Stimulated activated CD4-positive, alpha-beta T cell treated with anti-CD3 and anti-CD28 coated beads, Interleukin-12 subunit alpha, Interleukin-12 subunit beta, amount 100 ng/mL, for 24 hours (primary cell): ENCODE measurements at places on chromosomes 2 and 18.

GRCh38 chr2:222315443-222316121 is 16.8 kb upstream of the PAX3 start:
- DNase-seq, result no peak

GRCh38 chr2:217919204-217919603 is 83.6 kb downstream of the TNS1 start:
- no peak for DNase-seq

GRCh38 chr18:79884963-79885728 is 66.3 kb downstream of the SLC66A2 start:
- DNase-seq, result no peak

- peak; percentile 34 for DNase-seq
Measured at GRCh38 chr2:100416935-100417710, at the start of gene CHST10. Gene CHST10 (minus strand): TSS chr2:100417668. CDS start chr2:100406675, 10,993 bp downstream.

DNA sequence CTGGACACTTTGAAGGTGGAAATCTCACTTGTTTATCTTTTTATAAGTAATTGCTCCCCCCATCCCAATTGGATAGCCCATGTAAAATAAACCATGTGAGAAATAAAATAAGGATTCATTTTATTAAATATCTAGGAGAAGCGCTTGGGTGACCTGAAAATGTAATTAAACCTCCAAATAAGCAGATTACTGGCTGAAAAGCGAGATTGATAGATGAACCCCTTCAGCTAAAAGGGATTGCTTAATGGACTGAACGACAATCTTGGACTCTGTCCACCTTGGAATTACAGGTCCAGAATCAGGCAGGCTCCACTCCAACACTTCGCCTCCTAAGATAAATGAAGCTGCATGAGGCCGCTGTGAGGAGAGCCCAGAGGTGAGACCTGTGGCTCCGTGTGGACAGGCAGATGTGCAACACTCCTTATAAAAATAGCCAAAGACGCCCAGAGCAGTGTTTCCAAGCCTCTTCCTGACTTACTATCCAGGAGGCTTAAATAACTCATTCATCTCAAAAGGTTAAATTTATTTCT is 441.5 kb downstream of the MTX2 start:
- DNase-seq, result no peak

DNA sequence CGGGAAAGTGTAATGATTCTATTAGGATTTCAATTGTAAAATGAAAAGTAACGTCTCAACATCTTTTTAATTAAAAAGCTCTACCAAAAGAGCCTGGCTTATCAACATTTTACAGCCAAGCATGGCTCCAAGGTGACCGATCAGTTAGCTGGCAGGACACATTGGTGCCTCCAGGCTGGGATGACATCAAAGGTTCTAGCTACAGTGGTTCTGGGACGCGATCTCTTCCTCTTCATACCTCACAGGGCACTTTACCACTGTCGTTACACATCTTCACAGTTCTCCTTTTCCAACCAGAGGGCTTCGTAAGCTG is 693 bp downstream of the ORC2 start:
- no peak for DNase-seq

DNA sequence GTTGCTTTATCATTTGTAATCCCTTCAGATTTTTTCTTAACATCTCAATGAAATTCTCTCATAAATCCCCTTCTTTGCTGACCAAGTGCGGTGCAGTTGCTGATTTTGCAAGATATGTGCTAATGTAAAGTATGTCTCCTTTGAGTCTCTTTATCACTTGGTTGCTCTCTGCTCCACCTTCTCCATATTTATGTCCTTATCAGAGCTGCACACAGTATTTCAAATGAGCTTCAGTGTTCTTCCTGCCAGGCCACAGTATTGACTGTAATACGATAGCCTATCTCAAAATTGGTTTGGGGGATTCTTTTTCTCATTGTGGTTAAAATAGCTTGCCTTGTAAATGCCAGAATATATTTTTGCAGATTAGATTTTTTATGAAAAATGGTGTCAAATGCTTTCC is 32.2 kb downstream of the MAIP1 start:
- no peak for DNase-seq

- no peak for DNase-seq
Measured at GRCh38 chr2:57696016-57696415, 350.6 kb upstream of the VRK2 start.

- DNase-seq, result no peak
Measured at GRCh38 chr2:158973116-158973956, 4.9 kb downstream of the TANC1 start.

- no peak for DNase-seq
Measured at GRCh38 chr2:163856941-163857340, 121.1 kb upstream of the FIGN start.

DNA sequence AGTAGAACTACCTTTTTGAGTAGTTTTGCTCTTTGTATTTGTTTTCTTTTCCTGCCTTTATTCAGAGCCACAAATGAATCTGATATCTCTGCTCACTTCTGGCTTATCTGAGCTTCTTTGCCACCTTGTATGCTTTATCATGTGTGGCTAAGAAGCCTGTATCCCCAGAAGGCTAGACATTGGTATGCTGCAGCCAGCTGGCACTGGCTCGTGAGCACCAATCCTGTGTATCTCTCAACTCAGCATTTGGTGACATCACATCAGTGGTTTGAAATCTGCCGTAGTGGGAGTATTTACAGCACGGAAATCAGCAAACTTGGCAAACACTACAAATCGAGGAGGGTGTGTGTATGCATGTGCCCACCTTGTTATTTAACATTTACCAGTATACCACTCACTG is 183.7 kb upstream of the LHCGR start:
- DNase-seq, result no peak

GRCh38 chr2:48425402-48425801 is 104.6 kb upstream of the STON1 start:
- DNase-seq, result no peak

- DNase-seq, result no peak
Measured at GRCh38 chr2:74740741-74741431, 86.8 kb downstream of the SEMA4F start.

DNA sequence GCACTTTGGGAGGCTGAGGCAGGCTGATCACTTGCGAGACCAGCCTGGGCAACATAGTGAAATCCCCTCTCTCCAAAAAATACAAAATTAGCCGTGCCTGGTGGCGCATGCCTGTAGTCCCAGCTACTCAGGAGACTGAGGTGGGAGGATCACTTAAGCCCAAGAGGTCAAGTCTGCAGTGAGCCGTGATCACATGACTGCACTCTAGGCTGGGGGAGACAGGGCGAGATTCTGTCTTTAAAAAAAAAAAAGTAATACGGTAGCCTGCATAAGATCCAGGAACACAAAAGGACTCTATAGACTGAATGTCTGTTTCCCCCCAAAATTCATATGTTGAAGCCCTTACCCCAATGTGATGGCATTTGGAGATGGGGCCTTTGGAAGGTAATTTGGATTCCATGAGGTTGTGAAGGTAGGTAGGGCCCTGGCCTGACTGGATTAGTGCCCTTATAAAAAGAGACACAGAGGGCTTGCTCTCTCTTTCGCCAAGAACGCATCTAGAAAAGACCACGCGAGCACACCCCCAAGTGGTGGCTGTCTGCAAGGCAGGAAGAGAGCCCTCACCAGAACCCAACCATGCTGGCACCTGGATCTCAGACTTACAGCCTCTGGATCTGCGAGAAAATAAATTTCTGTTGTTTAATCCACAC is 17.0 kb downstream of the MBOAT2 start:
- DNase-seq, result no peak

GRCh38 chr18:44181951-44182747 is 498.5 kb upstream of the SETBP1 start:
- no peak for DNase-seq

DNA sequence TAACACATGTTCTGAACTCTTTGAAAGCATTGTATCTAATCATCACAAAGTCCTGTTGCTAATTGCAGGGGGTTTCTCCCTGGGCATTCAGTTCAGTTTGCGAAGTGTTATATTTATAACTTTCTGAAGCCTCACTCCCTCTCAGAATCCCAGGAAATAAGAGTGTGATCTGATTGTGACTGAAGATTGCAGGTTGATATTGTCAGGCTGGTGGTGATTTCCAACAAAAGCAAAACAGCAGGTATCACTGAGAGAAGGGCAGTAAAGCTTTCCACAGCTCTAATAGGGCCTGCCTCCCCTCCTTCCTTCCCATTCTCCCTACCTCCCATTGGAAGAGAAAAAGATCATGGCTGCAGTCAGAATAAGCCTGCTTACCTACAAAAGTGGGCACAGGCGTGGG is 466.7 kb upstream of the FSHR start:
- DNase-seq, result no peak

DNA sequence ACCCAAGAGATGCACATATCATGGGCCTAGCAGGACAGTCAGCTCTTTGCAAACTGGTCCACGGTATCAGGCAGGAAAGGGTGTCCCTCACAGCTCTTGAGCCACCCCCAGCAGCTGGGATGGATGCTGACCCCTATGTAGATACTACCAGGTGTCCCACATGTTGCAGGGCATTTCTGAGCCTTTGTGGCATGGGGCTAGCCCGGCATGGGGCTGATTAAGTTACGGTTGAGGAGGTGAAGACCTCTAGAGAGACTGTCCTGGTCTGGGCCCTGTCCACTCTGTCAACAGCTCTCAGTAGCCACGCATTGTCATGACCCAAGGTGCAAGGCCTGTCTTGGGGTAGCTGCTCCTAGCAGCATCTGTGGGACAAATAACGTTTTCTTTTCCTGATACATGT is 6.7 kb downstream of the LDLRAD4 start:
- DNase-seq, result no peak

DNA sequence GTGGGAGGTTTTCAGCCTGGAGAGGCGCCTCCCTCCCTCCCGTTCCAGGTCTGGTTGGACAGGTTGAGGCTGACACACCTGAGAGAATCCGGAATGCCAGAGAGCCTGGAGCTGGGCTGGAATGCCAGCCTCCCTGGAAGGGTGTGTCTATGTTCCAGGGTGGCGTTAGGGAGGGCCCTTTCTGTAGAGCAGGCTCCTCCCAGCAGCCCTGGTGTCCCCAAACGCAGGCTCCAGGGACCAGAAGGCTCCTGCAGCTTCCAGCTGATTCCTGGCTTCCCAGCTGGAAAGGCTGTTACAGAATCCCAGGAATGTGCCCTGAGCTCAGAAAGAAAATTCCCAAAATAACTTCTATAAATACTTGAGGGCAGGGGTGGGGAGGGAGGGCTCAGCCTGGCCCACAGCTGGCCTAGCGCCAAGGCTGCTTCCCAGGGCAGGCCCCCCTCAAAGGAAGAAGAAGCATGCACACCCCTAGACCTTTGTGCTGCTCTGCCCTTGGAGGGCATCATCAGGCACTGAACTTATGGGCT is 85.4 kb downstream of the STPG4 start:
- DNase-seq, result no peak

GRCh38 chr2:20288642-20289340 is 61.9 kb downstream of the PUM2 start:
- DNase-seq, result no peak

GRCh38 chr18:73850782-73851181 is 296.9 kb downstream of the FBXO15 start:
- DNase-seq, result no peak

DNA sequence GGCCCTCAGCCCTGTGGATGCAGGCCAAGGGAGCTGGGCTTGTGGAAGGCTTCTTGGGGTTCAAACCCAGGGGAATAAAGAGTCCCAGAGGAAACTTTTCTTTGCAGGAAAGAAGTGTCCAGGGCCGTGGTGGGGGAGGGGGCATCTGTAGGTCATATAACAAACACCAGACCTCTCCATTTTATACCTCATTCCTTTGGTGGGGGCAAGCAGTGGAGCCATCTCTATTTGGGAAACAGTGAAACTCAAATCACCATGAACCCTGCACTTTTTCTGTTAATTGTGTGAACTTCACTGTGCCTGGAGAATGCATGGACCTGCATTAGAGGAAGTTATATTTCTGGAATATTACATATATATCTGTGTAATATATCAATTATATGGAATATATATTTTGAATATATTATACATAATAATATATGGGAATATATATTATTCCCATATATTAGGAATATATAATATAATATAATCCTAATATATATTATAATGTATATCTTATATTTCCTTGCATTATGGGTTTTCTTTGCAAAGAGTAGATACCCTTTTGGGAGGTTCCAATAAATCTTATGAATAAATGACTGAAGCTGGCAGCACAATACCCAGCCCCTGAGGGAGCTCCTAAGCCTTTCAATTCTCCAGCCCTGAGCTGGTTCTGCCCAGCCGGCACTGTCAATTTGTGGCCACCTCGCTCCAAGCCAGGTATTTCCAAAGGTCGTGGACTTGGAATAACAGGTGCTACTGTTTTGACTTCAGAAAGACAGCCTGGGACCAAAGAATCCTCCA is 97.7 kb upstream of the PKDCC start:
- no peak for DNase-seq

DNA sequence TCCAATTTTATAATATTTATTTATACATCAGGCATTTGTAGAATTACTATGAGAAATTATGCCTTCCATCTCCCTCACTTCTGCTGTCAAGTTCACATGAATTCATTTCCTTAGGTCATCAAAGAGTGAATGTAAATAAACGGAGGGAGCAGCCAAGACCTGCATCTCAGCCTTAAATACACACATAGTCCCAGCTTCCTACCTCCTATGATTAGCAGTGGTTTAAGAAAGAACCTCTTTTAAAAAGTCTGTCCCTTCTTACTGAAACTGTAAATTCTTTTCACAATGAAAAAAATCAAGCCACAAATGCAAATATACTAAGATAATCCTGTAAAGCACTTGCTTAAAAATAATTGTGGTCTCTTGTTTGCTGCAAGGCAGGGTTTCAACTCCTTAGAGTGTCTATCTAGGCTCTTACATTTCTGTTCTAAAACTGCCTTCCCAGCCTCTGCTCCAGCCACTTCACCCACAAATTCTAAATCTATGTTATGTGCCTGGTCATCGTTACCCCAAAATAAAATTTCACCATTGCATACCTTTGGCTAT is 532.7 kb upstream of the FSHR start:
- no peak for DNase-seq

DNA sequence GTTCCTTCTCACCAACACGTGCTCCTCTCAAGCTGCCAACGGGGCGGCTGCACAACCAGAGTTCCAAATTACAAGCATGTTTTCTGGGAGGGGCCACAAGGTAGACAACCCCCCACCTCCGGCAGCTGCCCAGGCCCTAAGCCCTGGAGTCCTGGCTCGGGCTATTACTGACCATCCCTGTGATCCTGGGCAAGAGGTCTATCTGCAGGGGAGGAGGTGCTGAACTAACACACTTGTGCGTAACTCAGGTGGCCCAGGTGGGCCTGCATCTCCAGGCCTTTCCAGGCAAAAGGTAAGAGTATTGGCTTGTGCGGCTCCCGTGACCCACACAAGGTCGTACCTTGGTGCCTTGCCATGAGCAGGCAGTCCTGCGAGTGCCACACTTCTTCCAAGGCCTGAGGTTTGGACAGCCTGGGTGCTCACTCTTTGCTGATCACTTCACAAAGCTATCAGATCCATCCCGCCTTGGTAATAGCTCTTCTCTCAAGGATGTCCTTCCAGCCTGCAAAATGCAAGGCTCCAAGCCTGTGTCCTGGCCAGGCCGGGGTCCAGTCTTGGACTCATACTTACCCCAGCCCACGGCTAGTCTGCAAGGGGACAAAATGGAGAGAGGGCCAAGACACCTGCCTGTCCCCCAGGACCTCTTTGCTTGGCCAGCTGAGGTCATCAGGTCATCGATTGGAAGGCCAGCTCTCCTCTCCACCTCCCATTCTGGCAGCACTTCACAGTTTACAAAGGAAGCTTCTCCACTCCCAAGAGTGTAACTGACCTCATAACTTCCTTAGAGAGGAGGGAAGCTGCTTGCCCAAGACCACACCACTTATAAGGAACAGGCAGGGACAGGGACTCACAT is 33.9 kb downstream of the ADRA2B start:
- no peak for DNase-seq

GRCh38 chr2:99911736-99912135 is 230.7 kb downstream of the AFF3 start:
- DNase-seq, result no peak

GRCh38 chr2:118856330-118856977 is 9.0 kb upstream of the EN1 start:
- no peak for DNase-seq
